Hepatic stellate cell (primary cell): ENCODE measurements at places on chromosomes 3 and 15.

DNA sequence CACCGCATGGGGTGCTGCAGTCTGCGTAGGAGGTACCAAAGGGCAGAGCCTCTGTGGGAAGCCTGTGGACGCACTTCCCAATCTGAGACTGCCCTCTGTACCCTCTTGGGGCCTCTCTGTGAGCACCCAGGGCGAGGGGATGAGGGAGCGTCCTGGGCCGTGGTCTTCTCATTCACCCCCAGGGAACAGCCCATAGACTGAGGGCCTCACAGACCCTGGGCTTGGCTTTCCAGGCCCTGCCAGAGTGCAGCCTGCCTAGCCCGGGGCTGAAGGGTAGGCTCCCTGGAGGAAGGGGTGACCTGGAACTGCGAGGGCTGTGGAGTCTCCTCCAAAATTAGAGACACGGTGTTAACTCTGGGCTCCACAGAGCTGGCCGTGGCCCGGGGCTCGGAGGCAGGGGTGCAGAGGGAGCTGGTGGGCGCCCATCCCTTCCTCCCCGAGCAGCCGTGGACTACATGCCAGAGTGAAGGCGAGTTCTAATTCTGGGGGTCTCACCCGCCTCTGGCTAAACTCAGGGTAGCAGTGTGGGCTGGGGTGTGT lies 468 bp upstream of the SPTBN5 start:
- no peak for DNase-seq

GRCh38 chr15:68986322-68986721 lies 28.2 kb upstream of the NOX5 start:
- DNase-seq, result no peak

- no peak for DNase-seq
Observed at GRCh38 chr3:32681811-32682210, 3.2 kb upstream of the CNOT10 start.

DNA sequence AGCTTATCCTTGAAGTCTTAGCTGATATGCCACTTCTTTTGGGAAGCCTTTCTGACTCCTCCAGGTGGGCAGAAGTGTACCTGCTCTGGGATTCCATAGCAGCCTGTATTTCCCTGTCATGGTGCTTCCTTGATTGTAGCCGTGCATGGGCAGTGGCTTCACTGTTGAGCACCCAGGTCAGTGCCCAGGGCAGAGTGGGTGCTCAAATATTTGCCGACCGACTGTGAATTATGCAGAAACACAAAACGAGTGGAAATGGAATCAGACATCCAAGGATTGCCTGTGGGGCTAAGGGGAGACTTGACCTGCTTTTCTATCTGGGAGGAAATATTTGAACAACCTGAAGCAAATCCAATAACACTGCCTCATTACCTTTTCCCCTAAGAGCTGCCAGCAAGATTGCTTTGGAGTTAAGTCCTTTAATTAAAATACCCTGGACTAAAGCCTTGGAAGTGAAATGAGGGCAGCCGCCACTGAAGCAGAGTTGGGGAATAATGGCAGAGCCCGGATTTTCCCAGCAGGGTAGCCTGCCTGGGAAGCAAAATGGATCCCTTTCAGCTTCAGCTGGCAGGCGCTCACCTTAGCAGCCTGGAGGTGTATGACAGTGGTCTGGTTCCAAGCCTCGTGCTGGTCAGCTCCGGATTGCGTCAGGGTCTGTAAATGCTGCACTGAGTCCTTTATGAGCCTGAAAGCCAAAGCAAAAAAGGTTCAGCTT lies 14.9 kb downstream of the ACOX2 start:
- DNase-seq, result no peak

DNA sequence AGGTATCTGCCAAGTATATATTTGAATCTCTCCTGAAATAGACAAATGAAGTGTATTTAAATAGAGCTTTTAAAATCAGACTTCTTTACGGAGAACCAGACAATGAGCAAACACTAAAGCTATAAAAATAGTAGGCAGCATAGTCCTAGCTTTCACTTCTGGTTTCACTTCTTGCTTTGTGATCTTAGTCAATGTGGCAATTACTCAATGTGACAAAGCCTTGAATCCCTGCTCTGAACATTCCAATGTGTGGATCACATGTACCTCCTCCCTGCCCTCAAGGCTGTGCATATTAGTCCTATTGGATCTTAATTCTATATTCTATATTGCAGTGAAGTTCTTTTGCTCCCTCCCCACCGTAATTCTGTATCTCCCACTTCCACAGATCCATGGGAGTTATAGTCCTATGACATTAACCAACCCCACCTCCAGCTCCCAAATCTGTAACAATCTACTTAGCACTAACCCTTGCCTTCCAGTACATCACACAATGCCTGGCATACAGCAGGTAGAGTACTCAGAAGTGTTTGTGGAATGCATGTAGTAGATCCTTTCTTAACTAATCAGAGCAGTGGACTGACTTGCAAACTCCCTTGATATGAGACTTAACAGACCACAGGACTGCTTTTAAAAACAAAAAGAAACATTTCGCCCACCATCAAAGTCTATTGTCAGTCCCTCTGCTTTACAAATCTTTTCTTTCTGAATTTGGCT lies 24.3 kb upstream of the CP start:
- peak; percentile 22 for DNase-seq

DNA sequence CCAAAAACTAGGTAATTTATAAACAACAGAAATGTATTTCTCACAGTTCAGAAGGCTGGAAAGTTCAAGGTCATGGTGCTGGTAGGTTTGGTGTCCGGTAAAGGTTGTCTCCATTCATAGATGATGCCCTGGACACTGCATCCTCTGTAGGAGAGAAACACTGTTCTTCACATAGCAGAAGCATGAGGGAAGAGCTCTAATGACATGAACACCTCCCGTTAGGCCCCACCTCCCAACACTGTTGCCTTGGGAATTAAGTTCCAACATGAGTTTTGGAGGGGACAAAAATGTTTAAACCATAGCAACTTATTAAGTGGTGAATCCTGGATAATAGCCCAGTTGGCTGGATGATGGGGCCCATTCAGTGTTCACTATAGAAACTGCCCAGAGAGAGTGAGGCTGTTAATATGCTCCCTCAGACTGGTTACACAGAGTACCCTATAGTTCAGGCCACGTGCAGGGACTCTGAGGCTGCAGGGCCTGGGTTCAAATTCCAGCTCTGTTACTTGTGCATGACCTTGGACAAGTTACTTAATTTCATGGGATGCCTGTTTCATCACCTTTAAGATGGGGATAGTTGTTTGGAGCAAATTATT lies 37.0 kb downstream of the CCNL1 start:
- no peak for DNase-seq

GRCh38 chr3:132804498-132804897 lies 82.3 kb upstream of the NPHP3 start:
- no peak for DNase-seq

DNA sequence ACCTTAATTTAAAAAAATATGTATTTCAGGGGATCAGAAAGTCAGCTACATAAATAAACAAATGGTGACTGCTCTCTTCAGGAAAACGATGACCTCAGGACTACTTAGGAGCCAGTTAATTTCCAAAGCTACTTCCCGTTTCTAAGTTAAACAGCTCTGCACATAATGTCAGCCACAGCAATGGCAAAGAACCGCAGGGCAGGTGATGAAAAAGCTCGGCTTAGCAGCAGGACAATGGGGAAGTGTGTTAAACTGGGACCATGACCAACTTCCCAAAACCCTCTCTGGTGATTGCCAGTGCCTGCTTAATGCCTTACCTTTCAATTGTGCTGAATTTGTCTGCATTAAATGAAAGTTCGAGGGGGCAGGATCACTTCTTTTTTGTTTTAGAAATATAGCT lies 258.9 kb downstream of the FHIT start:
- DNase-seq, result no peak

DNA sequence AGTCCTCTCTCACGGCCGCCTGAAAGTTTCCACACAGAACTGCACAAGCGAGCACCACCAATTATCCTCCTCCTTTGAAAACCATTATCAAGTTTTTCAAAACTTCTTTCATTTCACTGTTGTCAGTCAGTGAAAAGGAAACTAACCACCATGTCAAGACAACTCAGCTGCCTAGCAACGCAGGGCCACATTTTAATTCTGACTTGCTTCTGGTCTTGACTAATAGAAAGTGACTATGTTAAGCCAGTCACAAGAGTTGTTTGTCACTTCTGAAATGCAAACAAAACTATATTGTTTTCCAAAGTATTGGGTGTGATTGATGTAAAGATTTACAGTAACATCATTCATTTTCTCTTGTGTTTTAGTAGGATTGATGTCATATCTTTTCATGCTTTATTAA lies 612.8 kb upstream of the AGTR1 start:
- no peak for DNase-seq
